ENCODE measurements at places on chromosomes 11 and 22.

DNA sequence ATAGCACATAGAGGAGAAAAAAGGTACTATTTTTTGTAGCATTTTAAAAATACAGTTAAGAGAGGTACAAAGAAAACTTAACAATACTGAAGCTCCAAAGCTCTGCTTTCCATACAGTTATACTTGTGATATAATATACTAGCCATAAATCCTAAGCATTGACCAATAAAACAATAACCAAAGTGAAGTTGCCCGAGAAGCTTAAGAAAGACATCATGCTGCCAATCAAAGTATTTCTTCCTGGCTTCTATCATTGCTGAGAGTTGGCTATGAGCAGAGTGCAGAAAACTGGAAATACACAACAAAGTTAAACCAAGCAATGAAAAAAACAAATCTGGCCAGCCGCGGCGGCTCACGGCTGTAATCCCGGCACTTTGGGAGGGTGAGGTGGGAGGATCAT, 84.2 kb downstream of the RBFOX2 start:
- DNase-seq, result no peak

DNA sequence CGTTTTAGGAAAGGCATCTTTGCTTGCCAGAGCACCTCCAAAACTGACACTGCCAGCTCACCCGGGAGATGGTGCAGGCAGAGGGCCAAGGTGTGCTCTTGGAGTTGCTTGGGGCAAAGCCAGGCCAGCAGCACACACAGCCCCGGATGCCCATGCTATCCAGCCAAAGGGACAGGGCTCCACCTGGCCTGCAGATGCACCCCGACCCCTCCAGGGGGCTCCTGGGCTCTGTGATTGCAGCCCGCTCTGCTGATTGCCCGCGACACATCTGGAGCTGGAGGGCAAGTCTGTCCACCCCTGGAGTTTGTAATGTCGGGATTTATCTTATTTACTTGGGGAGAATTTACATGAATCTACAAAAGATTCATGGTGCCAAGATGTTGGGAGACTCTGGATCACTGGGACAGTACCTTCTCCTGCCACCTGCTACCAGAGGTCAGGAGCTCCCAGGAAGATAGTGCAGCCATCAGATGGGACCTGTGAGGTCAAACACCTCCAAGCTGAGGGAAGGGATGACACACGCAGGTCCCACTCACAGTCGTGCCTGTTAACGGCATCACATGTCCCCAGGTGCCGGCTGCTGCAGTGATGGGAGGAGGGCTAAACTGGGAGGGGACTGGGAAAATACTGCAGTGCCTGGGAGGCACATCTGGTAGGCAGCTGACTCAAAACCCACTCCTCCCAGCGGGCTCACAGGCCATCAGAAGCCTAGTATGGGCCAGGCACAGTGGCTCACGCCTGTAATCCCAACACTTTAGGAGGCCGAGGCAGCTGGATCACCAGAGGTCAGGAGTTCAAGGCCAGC, 17.2 kb downstream of the CBX7 start:
- peak; percentile 50 for DNase-seq

- peak; percentile 31 for DNase-seq
These were observed 4.3 kb upstream of the OSBPL5 start for GRCh38 chr11:3169255-3170043.

DNA sequence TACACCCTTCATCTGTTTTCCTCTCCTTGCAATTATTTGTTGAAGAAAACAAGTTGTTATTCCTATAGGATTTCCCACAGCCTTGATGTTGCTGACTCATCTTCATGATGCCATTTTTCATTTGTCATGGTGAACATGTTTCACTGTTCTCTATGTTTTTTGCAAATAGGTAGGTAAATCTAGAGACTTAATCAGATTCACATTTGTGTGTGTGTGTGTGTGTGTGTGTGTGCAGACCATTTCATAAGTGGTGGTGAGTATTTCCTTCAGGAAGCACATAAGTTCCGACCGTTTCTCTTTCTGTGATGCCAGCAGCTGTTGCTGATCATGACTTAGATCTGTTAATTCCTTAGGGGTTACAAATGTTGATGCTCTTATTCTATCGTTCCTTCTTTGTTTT, 80.3 kb upstream of the IZUMO1R start:
- no peak for DNase-seq

GRCh38 chr11:134733646-134734045, 321.6 kb upstream of the B3GAT1 start:
- no peak for DNase-seq

DNA sequence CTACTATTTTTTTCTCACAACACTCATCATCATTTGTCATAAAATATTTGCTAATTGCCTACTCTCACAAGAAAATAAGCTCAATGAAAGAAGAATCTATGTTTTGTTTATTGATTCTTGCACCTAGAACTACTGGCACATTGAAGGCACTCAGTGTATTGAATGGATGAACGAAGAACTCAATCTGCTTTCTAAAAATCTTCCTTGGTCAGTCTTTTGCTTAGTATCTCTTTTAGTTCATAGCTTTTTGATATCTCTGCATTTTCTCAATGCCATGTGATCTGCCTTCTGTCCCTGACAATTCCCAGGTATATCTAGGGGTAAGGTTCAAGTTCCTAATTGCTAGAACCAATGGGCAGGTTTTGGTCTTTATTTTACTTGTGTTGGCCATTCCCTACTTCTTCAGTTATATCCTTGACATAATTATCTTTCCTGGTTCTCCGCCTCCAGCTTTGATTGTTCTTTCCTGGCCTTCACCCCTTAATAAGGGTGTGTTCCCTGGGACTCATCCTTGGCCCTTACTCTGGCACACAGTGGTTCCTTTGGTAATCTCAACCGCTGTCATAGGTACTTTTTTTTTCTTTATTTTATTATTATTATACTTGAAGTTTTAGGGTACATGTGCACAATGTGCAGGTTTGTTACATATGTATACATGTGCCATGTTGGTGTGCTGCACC, 96.4 kb downstream of the CCDC83 start:
- no peak for DNase-seq

DNA sequence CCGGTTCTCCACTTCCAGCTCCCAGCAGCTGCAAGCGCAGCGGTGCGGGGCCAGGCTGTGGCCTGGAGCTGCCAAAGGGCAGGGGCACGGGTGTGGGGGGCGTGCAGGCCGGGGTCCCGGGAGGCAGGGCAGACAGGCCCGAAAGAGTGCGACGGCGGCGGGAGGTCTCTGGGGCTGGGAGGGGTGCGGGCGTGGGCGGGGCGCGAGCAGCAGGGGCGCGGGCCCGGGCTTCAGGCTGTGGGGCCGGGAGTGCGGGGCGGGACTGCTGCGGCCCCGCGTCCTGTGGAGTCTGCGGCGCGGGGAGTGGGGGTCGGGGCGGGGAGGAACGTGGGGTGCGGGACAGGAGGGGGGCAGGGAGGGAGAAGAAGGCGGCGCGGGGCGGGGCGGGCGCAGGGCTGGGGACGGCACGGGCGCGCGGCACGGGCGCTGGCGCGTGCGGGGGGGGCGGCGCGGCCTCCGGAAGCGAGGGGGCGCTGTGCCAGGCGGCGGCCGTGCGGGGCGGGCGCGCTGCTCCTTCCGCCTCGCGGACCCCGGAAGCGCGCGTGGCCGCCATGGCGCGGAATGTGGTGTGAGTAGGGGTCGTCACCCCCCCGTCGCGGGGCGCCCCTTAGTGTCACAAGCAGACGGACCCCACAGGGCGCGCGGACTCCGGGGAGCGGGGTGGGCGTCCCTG, at the start of gene MRPL23:
Gene MRPL23 (plus strand): TSS at position 521 of the 673 bp plus-strand sequence. CDS start 31 bp downstream, at position 552.
- no peak for DNase-seq

DNA sequence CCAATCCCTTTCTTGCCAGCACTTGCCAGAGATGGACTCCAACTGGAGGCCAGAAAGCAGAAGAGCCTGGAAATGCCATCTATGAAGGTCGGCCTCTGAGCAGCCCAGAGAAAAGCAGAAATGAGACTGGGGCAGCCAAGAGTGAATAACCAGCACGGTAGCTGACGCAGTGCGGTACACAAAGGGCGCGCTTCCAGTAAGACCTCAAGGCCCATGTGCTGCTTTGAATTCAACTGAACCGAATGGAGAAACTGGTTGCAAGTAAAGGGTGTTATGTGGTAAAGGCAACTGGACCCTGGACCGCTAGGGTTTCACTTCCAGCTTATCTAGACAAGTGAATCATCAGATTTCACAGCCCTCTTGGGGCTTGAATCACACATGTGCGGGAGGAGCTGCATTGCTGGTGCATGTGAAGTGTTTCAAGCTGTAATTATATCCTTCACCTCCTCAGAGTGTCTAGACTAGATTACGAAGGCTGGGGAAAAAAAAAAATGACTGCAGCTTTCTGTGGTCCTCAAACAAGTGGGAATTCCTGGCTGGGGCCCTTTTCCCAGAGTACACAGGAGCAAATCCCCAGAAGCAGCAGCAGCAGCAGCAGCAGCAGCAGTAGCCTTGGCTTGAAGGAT, 128.9 kb downstream of the CCDC34 start:
- no peak for DNase-seq

- no peak for DNase-seq
These were observed 662.6 kb downstream of the NTM start for GRCh38 chr11:132033051-132033450.

DNA sequence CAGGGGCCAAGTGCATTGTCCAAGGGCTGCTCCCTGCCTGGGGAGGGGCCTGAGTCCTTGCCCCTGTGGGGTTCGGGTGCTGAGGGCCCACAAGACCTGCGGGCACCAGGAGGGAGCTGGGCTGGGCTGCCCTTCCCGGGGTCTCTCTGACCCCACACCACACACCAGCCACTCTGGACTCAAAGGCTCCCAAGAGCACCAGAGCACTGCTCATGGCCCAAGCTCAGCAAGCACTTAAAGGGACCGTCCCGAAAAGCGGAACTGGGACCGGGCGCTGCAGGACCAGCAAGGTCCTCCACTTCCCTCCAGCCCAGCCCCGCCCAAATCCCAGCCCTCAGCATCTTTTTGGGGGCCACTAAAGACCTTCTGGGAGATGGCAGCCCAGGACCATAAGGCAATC, 5.3 kb downstream of the LSP1 start:
- DNase-seq, result no peak

DNA sequence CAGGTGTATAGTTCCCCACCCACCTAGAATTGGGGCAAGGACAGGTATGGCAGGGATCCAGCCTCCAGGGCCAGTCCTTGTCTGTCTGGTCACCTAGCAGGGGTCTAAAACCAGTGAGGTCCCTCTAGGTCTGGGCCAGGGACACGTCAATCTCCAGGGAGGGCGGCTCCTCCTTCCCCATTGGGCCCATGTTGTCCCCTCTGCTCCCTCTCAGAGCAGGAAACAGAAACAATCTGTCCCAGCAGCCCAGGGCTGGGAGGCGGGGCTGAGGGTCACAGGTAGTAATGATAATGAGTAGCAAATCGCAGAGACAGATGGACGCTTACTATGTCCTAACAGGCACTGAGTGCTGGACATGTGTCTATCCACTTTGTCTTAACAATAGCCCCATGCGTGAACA, 22.8 kb upstream of the SYT7 start:
- DNase-seq, result no peak

- no peak for DNase-seq
These were observed 12.9 kb downstream of the OR51E2 start for GRCh38 chr11:4684631-4685285.

GRCh38 chr11:69599502-69599901, 41.5 kb upstream of the CCND1 start:
- no peak for DNase-seq

DNA sequence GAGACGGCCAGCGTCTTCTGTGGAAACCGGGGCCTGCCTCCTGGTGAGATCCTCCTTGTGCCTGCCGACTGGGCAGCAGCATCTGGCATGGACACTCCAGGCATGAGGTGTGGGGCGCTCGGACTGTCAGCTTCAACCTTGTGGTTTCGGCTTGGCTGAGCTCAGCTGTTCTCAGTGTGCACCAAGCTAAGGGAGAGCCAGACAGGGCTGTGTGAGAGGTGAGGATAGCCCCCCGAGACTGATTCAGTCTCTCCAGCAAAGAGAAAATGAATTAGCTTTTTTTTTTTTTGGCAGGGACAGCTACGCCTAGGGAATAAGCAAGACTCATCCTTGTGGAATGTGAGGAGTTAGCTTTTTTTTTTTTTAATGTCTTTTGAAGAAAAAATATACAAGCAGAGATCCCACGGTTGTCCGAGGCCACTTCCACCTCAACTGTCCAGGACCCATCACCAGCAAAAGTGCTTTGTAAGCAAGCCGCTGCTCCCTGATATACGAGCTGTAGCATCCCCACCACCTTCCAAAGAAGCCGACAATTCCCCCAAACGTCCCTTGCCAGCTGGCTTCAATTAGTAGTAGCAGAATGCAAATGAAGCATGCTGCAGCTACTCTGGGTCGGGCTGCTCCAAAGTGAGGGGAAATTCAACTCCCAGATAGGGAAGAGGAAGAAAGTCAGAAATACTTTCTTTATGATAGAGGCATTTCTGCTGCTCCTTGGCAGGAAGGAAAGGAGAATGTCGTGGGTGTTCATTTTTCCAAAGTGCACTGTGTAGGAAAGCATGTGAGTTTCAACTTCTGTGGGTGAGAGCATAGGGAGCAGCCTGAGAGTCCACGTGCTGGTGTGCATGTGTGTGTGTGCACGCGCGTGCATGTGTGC, 9.7 kb upstream of the THY1 start:
- no peak for DNase-seq

GRCh38 chr11:73980001-73980961, 2.4 kb downstream of the UCP2 start:
- DNase-seq, result peak; percentile 61

- peak; percentile 10 for DNase-seq
These were observed 120.1 kb upstream of the OR9Q1 start for GRCh38 chr11:57903441-57904123.

- DNase-seq, result no peak
These were observed 177.2 kb downstream of the INSC start for GRCh38 chr11:15291885-15292284.

DNA sequence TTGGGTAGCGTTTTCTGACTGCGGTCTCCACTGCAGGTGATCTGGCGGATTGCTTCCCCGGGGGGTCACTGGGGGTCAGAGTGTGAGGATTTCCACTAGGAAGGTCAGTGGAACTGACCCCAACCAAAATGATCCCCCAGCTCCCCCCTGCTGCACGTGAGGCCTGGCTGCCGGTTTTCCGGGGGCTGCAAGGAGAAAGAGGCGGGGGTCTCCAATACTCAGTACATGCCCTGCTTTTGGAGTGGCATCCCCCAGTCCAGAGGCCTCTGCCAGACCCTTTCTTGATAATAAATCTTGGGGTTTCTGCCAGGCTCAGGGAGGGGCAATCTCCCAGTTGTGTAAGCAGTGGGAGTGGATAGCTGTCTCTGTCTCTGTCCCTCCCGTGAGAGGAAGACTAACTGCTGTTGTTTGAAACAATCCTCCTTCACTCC, 71.5 kb upstream of the RTL6 start:
- no peak for DNase-seq

DNA sequence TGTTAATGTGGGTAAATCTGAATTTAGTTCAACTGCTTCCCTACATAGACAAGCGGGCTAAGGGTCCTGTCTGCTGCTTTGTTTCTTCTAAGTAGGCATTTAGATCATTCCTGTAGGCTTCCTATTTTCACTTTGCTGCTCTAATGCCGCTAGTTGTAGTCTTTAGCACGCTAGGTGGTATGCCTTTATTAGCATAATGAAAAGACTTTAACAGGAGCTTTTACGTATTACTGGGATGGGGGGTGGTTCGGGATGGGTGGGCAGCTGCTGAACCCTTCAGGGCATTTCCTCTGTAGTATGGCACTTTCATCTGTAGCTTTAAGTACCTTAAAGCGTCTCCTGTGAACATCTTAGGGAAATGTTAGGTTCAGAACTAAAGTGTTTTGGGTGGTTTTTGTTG, 85.3 kb downstream of the GGT1 start:
- no peak for DNase-seq

GRCh38 chr11:12092714-12093113, 17.7 kb upstream of the MICAL2 start:
- no peak for DNase-seq
